ENCODE measurements at places on chromosomes 5 and 9.

- DNase-seq: peak; percentile 85
Observed at GRCh38 chr5:32278406-32278805, 34.3 kb downstream of the MTMR12 start.

DNA sequence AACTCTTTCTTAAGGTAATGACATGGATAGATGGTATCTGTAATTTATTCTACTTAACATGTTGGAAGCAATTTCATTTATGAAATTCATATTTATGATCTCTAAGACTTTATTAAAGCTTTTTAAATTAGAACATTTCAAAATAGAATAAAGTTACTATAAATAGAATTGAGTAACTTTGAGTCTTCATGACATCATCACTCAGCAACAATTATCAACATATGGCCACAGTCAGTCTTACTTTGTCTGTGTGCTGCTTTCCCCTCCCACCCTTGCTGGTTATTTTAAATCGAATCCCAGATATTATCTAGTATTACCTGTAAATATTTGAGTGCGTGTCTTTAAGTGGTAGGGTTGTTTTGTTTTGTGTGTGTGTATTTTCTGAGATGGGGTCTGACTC, 65.2 kb downstream of the IPO11 start:
- DNase-seq: no peak

- no peak for DNase-seq
Observed at GRCh38 chr5:123156577-123157296, 67.7 kb downstream of the PRDM6 start.

DNA sequence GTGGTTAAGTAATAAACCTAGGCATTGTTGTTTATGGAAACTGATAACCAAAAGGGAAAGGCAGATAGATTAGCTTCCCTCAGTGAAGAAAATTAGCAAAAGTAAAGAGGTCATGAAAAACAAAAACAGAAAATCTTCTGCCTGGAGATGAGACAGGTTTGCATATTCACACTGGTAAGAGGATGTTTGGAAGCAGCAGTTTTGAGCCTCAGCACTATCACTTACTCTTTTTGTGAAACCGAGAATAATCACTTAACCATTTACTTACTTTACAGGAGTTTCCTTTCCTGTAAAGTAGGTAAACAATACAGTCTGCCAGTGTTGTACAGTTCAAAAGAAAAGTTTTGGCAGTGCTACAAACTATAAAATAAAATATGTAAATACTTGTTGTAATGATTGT, 35.5 kb upstream of the EMB start:
- DNase-seq: no peak

GRCh38 chr5:158061451-158061850, 202.5 kb upstream of the CLINT1 start:
- no peak for DNase-seq

- no peak for DNase-seq
Observed at GRCh38 chr9:69380301-69380700, 55.3 kb downstream of the ENTREP1 start.

Data from hematopoietic multipotent progenitor cell treated with erythropoietin and hydrocortisone succinate and interleukin-3 and kit ligand, for 6 days (in vitro differentiated cells).